ENCODE measurements at places on chromosomes 13 and 19. TPM values are rescaled to one million over a fixed set of nuclear protein-coding genes. Genes with fewer than 3 reads are reported as not detected.

DNA sequence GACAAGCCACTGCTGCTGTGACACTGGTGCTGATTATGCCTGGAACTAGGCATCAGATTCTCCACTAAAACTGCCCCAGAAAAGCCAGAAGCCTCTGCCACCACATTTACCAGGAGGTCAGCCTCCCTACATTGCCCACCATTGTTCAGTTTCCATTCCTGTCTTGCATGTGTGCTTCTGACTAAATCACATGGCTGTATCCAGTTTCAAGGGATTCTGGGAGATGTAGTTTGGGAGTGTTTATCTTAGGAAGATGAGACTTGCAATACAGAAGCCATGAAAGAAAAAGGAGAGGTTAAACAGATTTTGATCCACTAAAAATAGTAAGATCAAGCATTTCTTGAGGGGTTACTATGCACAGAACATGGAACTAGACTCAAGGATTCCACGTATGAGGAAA, 40.7 kb upstream of the SERPINE3 start:
- DNase-seq: no peak

DNA sequence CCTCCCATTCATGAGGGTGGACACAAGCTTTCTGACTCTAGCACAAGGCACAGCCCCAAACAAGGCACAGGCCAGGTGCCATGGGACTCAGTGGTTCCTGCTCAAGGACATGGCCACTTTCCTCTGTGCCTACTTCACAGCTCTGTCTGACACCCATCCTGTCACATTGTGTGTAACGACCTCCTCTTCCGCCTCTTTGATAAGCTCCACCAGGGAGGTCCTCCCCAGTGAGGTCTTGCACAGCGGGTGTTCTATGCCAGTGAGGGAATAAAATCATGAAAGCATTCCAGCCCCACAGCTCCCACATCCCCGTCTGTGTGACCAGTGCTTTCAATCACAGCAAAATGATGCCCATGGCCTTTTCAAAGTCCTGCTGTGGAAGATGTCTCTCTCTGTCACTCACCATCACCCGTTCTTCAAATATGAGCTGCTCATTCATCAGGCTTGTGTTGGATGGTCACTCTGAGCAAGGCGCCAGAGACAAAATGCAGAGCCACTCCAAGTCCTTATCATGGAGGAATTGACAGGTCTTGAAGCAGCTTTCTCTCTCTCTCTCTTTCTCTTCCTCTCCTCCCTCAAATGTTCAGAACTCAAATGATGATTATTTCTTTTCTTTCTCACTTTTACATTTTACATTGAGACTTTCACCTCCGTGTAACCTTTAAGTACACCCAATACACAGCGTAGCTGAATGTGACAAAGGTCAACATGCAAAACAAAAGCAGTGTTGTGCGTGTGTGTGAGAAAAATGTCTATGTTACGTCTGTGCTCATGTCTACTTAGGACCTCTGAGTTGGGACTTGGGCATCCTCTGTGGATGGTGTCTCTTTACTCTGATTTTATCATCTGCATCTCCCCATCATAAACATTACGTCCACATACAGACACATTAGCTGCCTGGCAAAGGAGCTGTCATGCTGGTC, 8.0 kb upstream of the SPATA13 start:
- no peak for DNase-seq

- no peak for DNase-seq
Measured at GRCh38 chr13:41048640-41049039, 12.7 kb upstream of the WBP4 start.

The CEACAM1 gene
- polyA plus RNA-seq: 13.4 TPM

The VSTM2B gene
- polyA plus RNA-seq: 0.42 TPM

The CTXN1 gene
- polyA plus RNA-seq: 12.7 TPM

The ALG5 gene
- 55.8 TPM for polyA plus RNA-seq

The ZSCAN4 gene
- polyA plus RNA-seq: 0.08 TPM

Data from renal cortex interstitium (tissue), 15 donors.